ENCODE measurements at places on chromosomes 7 and 10.

DNA sequence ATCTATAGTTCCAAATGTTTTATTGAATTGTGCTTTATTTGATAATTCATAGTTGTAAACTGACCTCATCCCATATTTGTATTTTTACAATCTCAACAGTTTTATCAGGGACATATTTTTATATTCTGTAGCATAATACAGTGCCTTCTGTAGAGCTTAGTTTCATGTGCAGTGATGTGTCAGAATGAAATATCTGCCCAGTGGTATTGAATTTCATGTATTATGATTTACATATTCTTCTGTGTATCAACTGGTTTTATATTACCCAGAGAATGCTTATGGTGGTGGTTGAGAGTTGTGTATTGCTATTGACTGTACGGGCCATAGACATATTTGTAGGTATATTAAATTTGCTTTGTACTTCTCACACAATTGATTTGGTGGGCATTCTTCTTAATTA, 89.9 kb downstream of the KAT6B start:
- peaks cover 25% of the 10 kb centered on the region for H3K36me3 ChIP-seq
- DNase-seq = no peak
- H3K27me3 ChIP-seq = no peaks in the 10 kb centered on the region
- peaks cover 28% of the 10 kb centered on the region for H3K4me1 ChIP-seq
- no peak overlapping the region for H3K27ac ChIP-seq
- no peak overlapping the region for H3K4me3 ChIP-seq

GRCh38 chr10:17092986-17093803, 36.4 kb downstream of the CUBN start:
- H3K4me3 ChIP-seq = no peak overlapping the region
- no peaks in the 10 kb centered on the region for H3K27me3 ChIP-seq
- DNase-seq = no peak
- peaks cover 18% of the 10 kb centered on the region for H3K4me1 ChIP-seq
- peaks cover 11% of the 10 kb centered on the region for H3K36me3 ChIP-seq

- no peaks in the 10 kb centered on the region for H3K36me3 ChIP-seq
- H3K27ac ChIP-seq = no peak overlapping the region
- peaks cover 63% of the 10 kb centered on the region for H3K27me3 ChIP-seq
- no peak for DNase-seq
- H3K4me1 ChIP-seq = no peaks in the 10 kb centered on the region
Measured at GRCh38 chr10:122468307-122468925, 7.1 kb downstream of the HTRA1 start.

- peak overlapping the region; percentile 80 for H3K4me3 ChIP-seq
- H3K4me1 ChIP-seq = peaks cover 39% of the 10 kb centered on the region
- H3K27ac ChIP-seq = peak overlapping the region; percentile 80
- H3K27me3 ChIP-seq = peaks cover 21% of the 10 kb centered on the region
- DNase-seq = peak; percentile 85
Measured at GRCh38 chr7:73717991-73718405, 1.5 kb downstream of the STX1A start.

DNA sequence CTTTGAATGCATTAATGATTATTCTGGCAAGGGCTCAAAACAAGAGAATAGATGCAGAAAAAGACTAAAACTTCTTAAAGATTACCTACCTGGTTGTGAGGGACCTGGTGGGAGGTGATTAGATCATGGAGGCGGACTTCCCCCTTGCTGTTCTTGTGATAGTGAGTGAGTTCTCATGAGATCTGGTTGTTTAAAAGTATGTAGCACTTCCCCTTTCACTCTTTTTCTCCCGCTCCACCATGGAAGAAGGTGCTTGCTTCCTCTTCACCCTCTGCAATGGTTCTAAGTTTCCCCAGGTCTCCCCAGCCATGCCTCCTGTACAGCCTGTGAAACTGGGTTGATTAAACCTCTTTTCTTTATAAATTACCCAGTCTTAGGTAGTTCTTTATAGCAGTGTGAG, 226.6 kb downstream of the ARHGAP12 start:
- no peak overlapping the region for H3K4me3 ChIP-seq
- peaks cover 6% of the 10 kb centered on the region for H3K4me1 ChIP-seq
- DNase-seq = no peak
- peaks cover 3% of the 10 kb centered on the region for H3K36me3 ChIP-seq
- no peak overlapping the region for H3K27ac ChIP-seq

DNA sequence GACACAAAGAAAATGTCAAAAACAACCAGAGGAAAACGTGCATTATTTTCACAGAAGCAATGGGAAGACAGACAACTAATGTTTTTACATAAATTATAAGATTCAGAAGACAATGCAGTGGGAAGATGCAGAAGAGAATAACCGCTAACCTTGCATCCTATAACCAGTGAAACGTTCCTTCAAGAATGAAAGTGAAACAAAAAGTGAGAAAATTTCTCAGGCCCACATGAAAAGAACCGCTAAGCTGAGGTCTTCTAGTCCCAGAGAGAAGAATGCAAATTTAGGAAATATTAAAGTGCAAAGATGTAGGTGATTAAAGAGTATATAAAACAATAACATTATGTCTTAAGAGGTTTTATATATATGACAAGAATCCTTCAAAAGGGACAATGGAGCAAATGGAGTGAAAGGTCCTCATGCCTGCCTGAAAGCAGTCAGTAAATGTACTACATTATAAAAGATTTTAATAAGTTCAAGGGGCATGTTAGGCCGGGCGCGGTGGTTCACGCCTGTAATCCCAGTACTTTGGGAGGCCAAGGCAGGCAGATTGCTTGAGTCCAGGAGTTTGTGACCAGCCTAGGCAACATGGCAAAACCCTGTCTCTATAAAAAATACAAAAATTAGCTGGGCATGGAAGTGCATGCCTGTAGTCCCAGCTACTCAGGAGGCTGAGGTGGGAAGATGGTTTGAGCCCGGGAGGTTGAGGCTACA, 43.1 kb upstream of the DDC start:
- H3K27ac ChIP-seq = peak overlapping the region; percentile 30
- peak; percentile 47 for DNase-seq
- peaks cover 12% of the 10 kb centered on the region for H3K36me3 ChIP-seq

- no peaks in the 10 kb centered on the region for H3K27me3 ChIP-seq
- H3K4me3 ChIP-seq = no peak overlapping the region
- DNase-seq = no peak
Measured at GRCh38 chr7:93298671-93299070, 66.5 kb downstream of the VPS50 start.

- H3K27me3 ChIP-seq = no peaks in the 10 kb centered on the region
- H3K36me3 ChIP-seq = peaks cover 17% of the 10 kb centered on the region
- peak overlapping the region; percentile 10 for H3K27ac ChIP-seq
- peak overlapping the region; percentile 71 for H3K4me3 ChIP-seq
- H3K4me1 ChIP-seq = peaks cover 19% of the 10 kb centered on the region
- no peak for DNase-seq
Measured at GRCh38 chr10:133309720-133310398, 1.1 kb downstream of the ZNF511 start.

GRCh38 chr7:24764972-24765744, 7.9 kb upstream of the GSDME start:
- H3K4me1 ChIP-seq = peaks cover 23% of the 10 kb centered on the region
- no peak overlapping the region for H3K4me3 ChIP-seq
- peaks cover under 1% of the 10 kb centered on the region for H3K36me3 ChIP-seq
- H3K27me3 ChIP-seq = peaks cover 33% of the 10 kb centered on the region
- H3K27ac ChIP-seq = no peak overlapping the region

Data from activated CD8-positive, alpha-beta T cell treated with anti-CD3 and anti-CD28 coated beads, Interleukin-2, amount 10 ng/mL, durations not matched to agents 7 days and 5 days (primary cell).